Mesenchymal stem cell (in vitro differentiated cells and primary cell): ENCODE measurements at places on chromosomes 2 and 18.
A peak's percentile ranks its signal among the peaks of the same experiment; 100 is the strongest.

- DNase-seq = no peak
Measured at GRCh38 chr2:11832531-11832930, 86.1 kb downstream of the LPIN1 start.

DNA sequence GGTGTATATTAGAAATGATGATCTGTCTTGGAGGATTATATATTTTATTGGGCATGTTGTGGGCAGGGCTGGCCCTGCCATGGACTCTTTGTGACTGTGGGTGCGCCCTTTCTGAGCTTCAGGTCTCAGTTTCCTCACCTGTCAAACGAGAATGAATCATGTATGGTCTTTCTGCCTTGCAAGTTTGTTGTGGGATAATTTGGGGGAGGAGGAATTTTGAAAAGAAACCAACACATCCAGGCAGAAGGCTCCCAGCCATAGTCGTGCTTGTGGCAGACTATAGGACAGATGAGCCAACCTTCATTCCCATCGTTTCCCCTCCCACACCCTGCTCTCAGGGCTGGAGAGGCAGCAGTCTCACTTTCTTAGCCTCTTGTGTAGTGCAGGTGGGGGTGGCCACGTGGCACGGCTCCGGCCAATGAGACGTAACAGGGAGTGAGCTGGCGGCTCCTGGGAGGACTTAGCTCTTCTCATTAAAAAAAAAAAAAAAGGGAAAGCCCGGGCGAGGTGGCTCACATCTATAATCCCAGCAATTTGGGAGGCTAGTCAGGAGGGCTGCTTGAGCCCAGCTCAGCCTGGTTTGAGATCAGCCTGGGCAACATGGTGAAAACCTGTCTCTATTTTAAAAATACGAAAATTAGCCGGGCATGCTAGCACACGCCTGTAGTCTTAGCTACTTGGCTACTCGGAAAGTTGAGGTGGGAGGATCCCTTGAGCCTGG is 63.1 kb downstream of the RHOB start:
- DNase-seq = no peak

DNA sequence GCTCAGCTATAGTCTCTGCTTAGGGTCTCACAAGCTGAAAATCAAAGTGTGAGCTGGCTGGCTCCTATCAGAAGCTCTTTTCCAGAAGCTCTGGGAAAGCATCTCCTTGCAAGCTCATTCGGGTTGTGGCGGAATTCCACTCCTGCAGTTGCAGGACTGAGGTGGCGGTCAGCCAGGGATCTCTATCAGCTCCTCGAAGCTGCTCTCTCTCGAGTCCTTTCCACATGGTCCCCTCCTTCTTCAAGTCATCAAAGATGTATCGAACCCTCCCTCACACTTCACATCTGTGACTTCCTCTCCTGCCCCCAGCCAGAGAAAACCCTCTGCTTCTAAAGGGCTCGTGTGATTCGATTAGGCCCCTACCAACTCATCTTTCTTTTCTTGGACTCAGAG is 141.7 kb downstream of the ZFP36L2 start:
- peak; percentile 71 for DNase-seq

- DNase-seq = no peak
Measured at GRCh38 chr2:235660484-235661082, 166.7 kb downstream of the AGAP1 start.

- no peak for DNase-seq
Measured at GRCh38 chr18:78713069-78713468, 266.5 kb upstream of the SALL3 start.

DNA sequence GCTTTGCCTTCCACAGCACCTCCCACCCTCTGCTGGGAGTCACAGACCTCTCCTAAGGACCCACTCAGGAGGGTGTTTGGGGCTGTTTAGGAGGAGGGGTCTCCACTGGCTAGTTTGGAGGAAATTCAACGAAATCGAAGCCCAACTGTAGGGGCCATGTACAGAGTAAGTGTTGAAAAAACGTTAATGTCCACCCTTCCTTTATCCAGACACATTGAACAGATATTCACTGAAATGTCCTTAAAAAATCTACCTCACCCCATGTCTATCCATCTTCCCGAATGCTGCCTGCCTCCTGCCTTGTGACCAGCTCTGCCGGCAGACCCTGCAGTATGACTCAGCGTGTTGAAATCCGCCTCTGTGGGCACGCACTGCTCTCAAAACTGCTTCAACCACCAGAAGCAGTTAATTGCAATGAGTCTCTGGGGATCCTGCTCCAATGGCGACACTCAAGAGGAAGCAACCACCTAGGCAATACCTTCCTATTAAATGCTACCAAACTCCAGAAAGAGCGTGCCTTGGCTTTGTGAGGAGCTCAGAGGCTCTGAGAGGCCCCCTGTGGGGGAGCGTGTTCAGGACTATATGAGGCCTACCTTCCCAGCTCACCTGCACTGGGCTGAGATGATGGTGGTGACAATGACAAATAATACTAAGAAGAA is 61.4 kb upstream of the RTN4 start:
- peak; percentile 98 for DNase-seq

GRCh38 chr2:12759248-12759647 is 42.5 kb downstream of the TRIB2 start:
- DNase-seq = peak; percentile 94

GRCh38 chr2:198909525-198910267 is 548.0 kb downstream of the SATB2 start:
- DNase-seq = no peak

- peak; percentile 97 for DNase-seq
Measured at GRCh38 chr2:26757873-26758789, 6.0 kb upstream of the SLC35F6 start.

- DNase-seq = peak; percentile 56
Measured at GRCh38 chr18:616380-616995, 19.7 kb downstream of the CLUL1 start.

DNA sequence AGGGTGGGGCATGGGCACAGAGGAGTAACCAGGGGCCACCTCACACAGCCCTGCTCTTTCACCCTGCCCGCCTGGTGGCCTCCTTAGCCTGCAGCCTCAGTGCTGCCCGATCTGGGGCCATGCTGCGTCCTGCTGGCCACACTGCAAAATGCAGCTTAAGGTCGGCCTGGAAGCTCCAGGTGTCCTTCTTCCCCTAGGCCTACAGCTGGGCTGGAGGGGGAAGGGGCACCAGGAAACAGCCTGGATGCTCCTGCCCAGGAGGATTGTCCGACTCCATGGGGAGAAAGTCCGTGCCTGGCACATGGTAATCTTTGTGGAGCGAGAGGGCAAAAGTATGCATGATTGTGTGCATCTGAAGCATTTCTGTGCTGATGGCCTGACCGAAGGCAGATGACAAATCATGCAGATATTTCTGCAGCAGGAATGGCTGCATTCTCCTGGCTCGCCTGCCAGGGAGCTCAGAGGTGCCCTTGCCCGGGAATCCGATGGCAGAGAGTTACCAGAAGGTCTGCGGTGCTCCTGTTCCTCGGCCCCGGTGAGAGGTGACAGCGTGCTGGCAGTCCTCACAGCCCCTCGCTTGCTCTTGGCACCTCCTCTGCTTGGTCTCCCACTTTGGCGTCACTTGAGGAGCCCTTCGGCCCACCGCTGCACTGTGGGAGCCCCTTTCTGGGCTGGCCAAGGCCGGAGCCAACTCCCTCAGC is 12.8 kb upstream of the ALPP start:
- peak; percentile 59 for DNase-seq

GRCh38 chr2:158315803-158316414 is 140.6 kb downstream of the CCDC148 start:
- DNase-seq = no peak

DNA sequence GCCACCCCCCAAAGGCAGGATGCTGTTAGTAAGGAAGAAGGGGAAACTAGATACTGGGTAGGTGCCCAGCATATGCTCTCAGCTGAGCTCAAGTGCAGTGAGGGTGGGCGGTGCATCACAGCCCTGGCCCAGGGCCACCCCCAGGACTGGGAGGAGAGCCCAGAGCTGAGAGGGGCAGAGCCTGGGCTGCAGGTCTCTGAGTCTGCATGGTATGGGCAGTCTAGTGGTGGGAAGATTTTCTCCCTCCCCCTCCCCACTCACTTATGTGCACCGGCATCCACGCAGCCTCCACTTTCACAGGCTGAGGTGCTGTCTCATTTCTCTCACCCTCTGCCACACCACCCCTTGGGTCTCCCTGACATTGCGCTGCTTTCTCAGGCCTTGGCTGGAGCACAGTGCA is 48.5 kb upstream of the CAB39 start:
- DNase-seq = no peak

GRCh38 chr2:205850611-205851010 is 168.3 kb downstream of the NRP2 start:
- peak; percentile 26 for DNase-seq

- no peak for DNase-seq
Measured at GRCh38 chr2:85695691-85696668, 1.8 kb downstream of the GNLY start.

- peak; percentile 72 for DNase-seq
Measured at GRCh38 chr2:47119001-47119400, 36.1 kb downstream of the STPG4 start.

- no peak for DNase-seq
Measured at GRCh38 chr2:16587601-16588000, 78.0 kb downstream of the CYRIA start.

DNA sequence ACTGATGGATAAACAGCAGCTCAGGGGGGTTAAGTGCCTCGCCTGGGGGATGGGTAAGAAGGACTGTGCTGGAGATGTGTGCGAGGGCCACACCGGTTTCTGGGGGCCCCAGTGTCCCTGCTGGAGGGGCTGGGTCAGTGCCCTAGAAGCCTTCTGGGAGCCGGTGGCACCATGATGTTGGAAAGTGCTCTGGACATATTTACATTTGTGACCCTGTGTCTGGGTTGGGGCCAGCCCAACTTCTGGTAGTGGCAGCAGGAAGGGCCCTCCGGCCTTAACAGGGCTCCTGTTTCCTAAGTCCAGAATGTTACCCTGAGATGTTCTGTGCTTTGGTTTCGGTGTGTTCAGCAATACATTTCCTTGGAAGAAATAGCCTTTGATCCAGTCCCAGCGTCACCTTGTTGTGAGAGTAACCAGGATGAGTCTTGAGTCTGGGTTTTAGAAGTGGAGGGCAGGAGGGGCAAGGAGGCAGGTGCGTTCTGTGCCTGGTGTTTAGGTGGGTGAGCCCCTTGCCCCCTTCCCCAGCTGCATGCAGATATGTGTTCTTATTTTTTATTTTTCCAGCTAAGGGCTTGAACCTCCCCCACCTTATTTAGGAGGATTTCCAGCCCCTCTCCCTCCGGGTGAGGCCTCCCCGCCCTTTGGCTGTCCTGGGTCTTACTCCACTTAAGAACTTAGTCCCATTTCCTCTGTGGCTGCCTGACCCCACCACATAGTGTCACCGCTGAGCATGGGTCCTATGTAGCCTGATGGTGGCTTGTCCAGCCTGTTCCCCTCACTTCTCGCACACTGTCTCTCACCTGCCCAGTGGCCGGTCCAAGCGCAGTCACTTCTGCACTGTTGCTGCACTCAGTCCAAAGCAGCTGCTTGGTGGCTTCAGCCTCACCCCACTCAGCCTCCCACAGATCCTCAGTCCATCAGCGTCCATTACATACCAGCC is 132.7 kb upstream of the HS6ST1 start:
- DNase-seq = no peak

DNA sequence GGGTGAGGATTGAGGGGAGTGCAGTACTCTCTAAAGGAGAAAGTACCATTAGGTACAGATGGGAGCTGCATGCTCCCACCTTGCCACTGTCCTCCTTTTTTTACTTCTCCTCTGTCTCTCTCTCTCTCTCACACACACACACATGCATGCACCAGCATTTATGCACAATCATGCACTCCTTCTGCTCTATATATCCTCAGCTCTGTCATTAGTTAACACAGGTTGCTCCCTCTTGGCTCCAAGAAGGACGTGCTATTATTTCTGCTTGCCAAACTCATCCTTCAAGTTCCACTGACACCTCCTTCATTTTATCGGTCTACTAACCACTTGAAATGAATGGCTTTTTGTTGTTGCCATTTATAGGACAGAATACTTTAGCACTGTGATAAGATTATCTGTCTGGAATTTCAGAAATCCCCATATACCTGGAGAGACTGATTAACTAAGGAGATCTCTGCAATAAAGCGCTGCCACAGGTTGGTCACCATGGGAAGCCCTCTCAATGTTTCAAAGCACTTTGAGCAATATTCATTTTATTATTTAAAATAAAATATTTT is 178.5 kb upstream of the TRIB2 start:
- no peak for DNase-seq

DNA sequence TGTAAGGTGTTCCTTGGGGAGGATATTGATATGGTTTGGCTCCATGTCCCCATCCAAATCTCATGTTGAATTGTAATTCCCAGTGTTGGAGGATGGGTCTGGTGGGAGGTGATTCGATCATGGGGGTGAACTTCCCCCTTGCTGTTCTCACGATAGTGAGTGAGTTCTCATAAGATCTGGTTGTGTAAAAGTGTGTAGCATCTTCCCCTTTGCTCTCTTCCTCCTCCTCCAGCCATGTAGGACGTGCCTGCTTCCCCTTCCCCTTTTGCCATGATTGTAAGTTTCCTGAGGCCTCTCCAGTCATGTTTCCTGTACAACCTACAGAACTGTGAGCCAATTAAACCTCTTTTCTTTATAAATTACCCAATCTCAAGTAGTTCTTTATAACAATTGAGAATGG is 458.7 kb downstream of the LPIN1 start:
- DNase-seq = no peak
